ENCODE measurements at places on chromosomes 1 and 21.

GRCh38 chr1:100494393-100495084 lies 43.4 kb upstream of the GPR88 start:
- no peak for DNase-seq

DNA sequence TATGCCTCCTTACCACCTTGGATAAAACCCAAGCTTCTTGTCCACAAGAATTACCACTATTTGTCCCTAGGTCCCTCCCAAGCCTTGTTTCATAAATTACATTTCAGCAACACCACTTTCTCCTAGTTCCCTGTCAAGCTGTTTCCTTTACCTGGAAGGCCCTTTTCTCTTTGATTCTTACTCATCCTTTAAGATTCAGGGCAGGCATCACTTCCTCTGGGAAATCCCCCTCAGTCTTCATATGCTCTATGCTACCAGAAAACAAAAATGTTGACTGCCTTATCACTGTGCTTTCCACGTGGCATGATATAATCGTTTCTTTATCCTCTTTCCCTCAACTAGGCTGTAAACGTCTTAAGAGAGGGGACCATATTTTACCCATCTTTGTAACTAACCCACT lies 102.7 kb downstream of the LYST start:
- no peak for DNase-seq

GRCh38 chr21:42200906-42201614 lies 17.9 kb upstream of the ABCG1 start:
- no peak for DNase-seq

DNA sequence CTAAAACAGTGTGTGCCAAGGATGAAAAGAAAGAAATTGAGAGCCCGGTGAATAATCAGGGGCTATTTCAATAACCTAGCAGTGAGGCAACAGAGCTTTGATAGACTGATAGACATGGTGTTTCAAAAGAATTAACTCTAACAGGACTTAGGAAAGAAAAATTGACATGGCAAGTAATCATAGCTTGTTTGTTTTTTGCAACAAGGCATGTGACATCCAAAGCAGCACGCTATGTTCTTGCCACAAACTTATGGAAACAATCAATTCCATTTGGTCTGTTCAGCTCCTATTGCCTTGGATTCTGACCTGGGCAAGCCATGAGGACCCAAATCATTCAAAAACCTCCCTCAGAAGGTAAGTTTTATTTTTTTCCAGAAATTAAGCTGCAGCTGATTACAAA lies 608.5 kb downstream of the SMYD3 start:
- DNase-seq: no peak

DNA sequence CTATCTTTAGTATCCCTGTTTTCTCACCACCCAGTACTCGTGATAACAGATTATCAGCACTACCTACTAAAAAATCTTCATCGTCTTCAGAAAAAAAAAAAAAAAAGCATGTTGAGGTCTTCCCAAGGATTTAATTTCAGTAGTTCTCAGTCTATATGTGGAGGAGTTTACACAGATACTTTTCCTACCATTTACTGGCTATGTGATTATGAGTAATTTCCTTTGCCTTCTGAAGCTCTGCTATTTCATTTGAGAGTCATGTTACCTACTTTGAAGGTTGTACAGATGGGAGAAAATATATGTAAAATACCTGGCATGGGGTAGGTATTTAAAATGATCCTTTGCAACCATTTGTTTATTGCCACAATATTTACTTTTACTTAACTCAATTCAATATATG lies 399.7 kb downstream of the NEGR1 start:
- DNase-seq: no peak

DNA sequence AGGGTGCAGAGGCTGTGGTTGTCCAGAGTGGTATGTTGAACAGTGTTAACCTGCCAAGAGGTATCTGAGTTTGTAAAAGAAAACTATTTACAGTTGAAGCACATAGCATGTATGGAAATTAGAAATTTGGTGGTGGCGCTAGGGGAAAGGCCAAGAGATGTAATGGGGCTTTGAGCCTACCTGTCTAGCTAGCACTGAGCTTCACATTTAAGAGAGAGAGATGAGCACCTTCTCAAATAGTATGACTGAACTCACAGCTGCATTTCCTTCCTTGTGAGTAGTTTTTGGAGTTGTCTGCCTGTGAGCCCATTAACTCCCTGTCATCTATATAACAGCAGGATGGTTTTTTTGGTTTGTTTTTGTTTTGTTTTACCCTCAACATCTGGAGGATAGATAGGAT lies 4.0 kb downstream of the CLIC4 start:
- DNase-seq: no peak

DNA sequence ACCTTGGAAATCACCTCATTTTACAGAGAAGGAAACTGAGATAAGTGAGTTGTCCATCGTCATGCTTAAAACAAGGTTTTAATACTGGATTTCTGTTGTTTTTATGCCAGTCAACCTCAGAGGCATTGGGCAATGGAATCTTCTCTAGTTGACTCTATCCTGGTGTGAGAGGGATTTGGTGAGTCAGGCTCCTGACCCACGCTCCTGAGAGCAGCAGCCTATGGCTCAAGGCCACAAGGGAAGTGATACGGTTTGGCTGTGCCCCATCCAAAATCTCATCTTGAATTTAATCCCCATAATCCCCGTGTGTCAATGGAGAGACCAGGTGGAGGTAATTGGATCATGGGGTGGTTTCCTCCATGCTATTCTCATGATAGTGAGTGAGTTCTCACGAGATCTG lies 90.1 kb downstream of the TLR5 start:
- no peak for DNase-seq

GRCh38 chr1:44032170-44032790 lies 1.0 kb upstream of the SLC6A9 start:
- no peak for DNase-seq

- no peak for DNase-seq
These were observed 36.6 kb downstream of the S100A10 start for GRCh38 chr1:151956957-151957497.

DNA sequence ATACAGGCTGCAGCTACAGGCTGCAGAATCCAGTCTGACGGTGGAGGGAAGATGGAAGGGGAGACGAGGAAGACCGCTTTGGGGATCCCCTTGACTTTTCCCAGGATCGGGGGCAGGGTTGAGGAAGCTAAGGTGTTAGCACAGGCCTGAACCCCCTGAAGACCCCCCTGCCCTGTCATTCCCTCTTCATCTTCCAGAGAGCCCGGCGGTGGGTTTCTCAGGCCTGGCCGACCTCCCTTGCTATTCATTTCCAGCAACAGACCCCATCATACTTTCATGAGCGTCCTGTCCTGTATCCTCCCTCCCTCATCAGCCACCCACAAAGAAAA lies 112.0 kb downstream of the PGBD5 start:
- DNase-seq: no peak

DNA sequence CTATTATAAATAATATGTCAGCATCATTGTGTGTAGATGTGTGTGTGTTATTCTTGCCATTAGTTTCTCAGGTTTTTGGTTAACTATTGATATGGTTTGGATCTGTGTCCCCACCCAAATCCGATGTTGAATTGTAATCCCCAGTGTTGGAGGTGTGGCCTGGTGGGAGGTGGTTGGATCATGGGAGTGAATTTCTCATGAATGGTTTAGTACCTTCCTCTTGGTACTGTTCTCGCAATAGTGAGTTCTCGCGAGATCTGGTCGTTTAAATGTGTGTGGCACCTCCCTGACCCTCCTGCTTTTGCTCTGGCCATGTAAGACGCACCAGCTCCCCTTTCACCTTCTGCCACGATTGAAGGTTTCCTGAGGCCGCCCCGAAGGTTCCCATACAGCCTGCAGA lies 9.6 kb upstream of the POFUT2 start:
- no peak for DNase-seq

DNA sequence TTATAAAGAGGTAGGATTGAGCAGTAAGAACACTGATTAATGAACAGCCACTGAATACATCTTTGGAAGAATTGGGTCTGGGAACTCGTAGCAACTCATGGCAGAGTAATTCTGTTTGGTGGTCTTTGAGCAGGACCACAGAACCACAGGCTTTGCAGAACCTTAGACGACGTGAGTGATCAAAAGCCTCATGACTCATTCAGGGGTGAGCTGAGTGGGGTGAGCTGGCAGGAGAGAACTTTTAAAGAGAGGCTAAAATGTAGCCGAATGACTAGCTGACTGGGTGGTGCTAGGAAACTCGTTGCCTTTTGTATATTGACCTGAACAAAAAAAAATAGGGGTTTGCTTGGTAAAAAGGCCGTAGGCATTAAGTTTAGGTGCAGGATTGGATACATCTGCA lies 313.8 kb downstream of the TGFB2 start:
- no peak for DNase-seq

GRCh38 chr1:201766131-201766866 lies 62.7 kb upstream of the IPO9 start:
- DNase-seq: peak; percentile 72

GRCh38 chr1:36883315-36883949 lies 150.9 kb downstream of the GRIK3 start:
- no peak for DNase-seq

DNA sequence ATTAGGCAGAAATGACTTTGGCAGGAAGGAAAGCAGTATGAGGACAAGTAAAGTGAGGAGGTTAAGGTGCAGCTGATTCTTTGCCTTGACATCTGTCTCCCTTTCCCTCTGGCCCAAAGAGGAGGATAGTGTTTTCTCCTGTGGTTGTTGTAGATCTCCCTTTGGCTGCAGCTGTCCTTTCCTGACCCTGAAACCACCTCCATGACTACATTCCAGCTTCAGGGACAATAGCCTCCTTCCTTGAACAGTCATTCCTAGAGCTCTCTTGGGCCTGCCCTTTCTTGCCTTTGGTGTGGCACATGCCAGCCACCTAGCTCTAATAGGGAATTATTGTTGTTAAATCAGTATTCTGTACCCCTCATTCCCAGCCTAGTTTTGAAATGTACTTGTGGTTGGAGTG lies 6.2 kb downstream of the ZMYM1 start:
- DNase-seq: no peak

GRCh38 chr1:19310720-19311502 lies 1.0 kb downstream of the AKR7A2 start:
- DNase-seq: no peak

GRCh38 chr1:70930062-70930461 lies 117.6 kb downstream of the PTGER3 start:
- DNase-seq: no peak

All from right hindlimb (tissue), 1 donor.